Activated T-cell treated with anti-CD3 and anti-CD28 coated beads for 1 hour (primary cell): ENCODE measurements at places on chromosomes 6 and 20.

DNA sequence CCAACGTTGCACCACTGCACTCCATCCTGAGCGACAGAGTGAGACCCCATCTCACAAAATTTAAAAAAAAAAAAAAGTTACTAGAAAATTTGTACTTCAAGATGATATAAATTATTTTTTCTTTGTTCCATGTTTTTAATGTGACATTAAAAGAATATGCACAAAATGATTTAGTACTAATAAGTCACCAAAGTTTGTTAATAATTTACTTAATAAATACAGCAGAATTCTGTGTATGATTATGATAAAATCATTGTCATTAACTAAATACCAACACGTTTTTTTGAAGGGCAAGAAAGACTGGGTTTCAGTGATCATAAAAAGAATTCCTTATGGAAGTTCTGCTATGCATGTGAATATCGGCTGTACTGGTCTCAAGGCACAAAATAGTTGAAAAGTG lies 28.1 kb downstream of the GOPC start:
- DNase-seq = no peak

- DNase-seq = peak; percentile 18
Measured at GRCh38 chr6:110039981-110040383, 61.9 kb downstream of the GPR6 start.

DNA sequence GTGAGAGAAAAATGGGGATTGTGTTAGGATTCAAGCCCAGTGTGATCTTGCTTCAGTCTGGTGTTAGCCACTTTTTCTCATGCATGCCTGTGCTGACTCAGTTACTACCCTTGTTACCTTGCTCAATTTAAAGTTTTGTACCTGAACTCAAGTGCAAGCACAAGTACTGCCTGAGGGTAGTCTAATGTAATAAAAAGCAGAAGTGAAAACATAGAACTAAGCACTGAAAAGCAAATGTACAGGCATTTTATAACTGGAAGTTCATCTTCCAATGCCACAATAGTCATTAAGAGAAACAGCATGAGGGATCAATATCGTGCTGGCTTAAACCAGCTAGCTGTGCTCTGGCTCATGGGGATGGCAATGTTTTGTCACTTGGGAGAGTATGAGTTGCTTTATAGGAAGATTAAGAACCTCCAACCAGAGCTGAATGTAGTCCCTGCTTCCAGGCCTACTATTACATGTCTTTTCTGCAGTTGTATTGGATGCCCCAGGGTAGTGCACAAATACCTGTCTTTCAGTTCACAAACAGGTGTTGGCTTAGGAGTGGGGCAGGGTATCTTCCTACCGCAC lies 48.7 kb downstream of the SLC35F1 start:
- no peak for DNase-seq

DNA sequence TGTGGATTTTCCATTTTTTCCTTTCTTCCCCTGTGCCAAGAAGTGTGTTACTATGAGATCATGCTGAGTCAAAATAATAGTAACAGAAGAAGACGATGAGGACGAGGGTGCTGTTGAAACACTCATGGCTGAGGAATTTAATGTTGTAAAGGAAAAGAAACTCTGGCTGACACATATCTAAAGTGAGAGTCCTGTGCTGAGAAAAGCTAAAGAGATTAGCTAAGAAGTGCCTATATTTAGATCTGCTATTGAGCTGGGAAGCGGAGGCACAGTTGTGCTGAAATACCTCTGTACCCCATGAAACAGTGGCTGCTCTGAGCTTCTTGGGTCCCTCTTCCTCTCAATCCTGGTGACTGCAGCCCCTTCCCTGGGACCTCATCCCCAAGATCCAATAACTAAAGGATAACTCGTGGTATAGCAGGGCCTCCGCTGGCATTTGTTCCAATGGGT lies 1.1 kb upstream of the SYTL3 start:
- no peak for DNase-seq

DNA sequence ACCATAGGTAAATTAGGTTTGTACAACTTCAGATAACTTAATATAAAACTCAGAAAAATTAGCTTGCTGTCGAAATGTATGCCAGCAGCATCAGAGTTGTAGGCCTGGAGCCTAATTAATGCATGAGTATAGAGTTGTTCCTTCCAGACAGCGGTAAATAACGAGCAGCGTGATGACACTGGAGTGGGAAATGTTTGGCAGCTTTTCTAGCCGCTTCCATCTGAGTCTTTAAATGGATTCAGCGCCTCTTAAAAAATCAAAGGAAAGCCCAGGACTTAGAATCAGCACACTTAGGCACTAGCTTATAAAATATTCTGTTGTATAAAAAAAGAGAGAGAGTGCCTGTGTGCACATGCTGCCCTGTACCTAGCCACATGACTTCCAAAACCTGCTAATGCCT lies 43.7 kb upstream of the SYNJ2 start:
- no peak for DNase-seq

DNA sequence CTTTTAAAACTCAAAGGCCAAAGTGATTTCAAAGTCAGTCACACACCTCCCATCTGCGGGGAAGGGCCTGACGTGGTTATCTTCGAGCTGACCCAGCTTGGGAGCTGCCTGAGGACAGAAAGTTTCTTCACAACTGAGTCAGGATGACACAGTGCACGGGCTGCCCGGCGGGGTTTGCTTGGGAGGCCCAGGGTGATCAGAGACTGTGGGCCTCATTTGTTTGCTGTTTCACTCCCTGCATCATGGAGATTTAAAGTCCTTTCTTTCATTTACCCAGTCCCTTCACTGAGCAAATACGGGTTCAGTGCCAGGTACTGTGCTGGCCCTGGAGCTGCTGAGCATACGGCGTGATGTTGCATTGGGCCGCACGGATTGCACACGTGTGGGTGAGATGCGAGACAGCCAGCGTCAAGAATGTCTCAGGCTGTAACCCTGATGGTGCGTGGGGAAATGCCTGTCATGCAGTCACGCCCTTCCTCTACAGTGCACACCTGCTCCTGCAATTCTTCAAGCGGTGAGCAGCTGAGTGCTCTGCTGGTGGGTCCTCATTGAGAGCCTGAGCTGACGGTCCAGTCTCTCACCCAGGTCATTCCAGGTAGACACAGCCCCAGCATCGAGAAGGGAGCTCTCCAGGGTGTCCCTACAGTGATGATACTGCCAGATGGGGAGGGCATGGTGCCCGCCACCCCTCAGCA lies 82.7 kb upstream of the PMEPA1 start:
- DNase-seq = no peak

DNA sequence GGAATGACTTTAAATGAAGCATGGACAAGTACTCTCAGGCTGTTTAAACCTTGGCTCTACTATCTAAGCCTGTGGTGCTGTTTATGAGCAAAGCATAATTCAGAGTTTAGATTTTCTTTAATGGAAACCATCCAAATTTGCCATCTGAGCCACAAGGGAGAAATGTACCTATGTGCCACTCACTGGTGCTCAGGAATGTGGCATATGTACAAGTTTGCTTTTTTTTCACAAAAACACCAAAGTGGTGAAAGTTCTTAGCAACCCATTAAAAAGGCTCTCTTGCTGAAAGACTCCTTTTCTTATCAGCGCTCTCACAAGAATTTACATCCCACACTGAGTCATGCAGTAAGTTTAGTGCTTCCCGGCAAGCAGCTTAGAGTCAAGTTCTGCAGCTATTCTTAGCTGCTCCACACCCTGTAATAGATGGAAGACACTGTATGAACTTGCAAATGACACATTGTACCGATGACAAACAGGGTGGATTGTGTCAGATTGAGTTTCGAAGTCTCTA lies 57.3 kb upstream of the MLIP start:
- DNase-seq = no peak

GRCh38 chr6:131740161-131740560 lies 29.3 kb upstream of the CTAGE9 start:
- no peak for DNase-seq

GRCh38 chr20:54172856-54173652 lies 732 bp downstream of the CYP24A1 start:
- no peak for DNase-seq

GRCh38 chr6:108165714-108166663 lies at the start of gene NR2E1:
NR2E1 (plus strand) TSS chr6:108166022; CDS start chr6:108166766, 744 bp downstream.
- DNase-seq = no peak

- DNase-seq = no peak
Measured at GRCh38 chr20:8127553-8128255, 4.4 kb upstream of the PLCB1 start.

DNA sequence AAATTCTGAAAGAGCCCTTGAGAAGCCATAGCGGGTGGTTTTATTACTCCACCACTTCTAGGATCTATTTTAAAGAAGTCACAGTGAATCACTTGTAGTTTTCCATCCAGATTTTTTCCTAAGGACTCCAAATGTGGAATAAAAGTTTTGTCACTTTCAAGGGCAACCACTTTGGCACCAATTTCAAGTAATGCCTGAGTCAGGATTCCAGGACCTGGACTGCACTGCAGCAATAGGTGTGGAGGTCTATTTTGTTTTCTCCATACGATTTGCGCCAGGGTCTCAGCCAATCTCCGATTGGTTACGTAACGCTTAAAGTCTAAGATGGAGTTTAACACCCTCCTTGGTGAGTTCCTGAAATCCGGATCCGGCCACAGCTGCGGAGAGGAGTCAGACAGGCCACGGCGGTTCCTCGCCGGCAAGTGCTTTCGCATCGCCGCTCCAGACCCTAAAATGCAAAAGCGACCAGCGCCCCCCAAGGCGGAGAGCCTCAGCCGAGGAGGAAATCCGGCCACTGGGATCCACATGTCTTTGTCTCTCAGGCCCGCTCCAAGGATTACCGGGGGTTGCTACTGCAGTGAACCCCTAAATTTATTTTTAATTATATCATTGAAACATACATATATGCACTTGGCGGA lies 18.6 kb upstream of the PPP1R3G start:
- DNase-seq = no peak

- DNase-seq = no peak
Measured at GRCh38 chr20:12175538-12175937, 257.8 kb downstream of the BTBD3 start.

DNA sequence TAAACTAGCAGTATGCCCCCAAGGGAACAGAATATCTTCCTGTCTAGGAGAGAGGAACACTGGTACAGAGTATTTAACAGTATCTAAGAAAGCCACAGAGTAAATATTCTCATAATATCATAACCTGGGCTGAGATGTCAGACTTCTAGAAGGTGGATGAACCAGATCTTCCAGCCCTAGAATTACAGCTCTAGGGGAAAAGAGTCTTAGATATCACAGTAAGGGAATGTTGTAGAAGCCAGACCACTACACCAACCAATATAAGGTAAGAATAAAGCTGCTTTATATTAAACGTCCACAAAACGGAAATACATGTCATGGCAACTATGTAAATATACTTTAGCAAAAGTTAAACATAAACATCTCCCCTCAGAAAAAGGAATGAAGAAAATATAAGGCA lies 12.4 kb downstream of the SERINC1 start:
- no peak for DNase-seq

DNA sequence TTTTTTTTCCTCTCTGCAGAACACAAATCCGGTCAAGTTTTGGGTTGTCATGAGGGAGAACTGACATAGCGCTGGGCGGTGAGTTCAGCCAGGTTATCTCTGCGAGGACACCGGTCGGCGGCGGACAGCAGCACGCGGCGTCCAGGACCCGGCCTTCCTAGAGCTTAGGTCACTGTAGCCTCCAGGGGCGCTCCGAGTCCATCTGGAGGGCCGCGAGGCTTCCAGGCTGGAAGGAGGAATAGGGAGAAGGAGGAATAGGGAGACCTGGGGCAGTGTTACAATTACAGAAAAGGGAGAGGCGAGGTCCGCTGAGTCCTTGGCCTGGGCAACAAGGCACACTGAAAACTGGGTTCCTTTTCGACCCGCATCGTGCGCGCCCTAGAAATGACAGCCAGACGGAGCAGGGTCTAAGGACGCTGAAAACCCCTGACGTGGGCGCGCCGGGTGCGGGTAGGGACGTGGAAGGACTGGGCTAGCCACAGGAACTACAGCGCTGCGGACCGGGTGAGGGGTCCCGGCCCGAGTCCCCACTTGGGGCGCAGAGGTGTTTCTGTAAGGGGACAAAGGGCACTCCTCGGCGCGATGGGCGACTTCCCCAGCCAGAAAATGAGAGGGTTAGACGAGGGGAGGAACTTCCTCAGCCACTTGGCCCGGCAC lies 536 bp upstream of the FNDC1 start:
- DNase-seq = no peak

- no peak for DNase-seq
Measured at GRCh38 chr6:169779092-169779815, 27.8 kb downstream of the ERMARD start.

GRCh38 chr6:141986457-141986856 lies 146.3 kb upstream of the GJE1 start:
- no peak for DNase-seq

DNA sequence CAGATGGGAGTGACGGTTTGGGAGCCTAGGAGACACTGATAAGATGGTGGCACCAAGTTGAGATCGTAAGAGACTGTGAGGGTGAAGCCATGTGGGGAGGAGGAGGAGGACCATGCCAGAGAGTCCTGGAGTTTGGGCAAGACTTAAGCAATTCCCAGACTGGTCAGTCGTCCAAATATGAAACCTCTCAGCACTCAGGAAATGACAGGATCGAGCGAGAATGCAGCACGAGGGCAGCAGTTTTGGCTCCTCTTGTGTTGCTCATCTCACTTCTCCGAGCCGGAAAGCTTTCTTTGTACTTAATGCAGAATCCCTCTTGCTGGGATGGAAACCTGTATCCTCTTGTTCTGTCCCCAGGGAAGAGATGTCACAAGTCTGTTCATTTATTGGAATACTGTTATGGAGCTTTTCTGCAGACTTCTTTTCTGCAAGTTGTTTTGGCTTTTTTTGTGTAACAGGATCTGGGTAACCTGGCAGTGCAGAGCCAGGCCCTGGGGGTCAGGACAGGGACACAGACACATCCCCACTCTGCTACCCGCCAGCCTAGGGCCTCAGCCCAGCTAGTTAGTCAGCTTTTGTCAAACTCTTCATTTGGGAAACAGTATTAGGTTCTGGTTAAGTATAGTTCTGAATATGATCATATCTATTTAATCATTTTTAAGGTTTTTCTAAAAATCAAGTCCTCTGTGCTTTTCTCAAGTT lies 34.3 kb downstream of the FNDC1 start:
- no peak for DNase-seq

DNA sequence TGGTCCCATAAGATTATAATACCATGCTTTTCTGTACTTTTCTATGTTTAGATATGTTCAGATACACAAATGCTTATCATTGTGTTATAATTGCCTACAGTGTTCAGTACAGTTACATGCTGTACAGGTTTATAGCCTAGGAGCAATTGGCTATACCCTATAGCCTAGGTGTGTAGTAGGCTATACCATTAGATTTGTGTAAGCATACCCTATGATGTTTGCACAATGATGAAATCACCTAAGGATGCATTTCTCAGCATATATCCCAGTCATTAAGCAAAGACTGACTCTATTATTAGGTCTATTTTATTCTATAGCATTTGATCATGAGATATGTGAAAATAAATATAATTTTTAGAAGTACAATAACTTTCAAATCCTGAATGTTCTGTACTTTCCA lies 36.6 kb downstream of the HCRTR2 start:
- no peak for DNase-seq
